ENCODE measurements at places on chromosomes 1 and 21.

DNA sequence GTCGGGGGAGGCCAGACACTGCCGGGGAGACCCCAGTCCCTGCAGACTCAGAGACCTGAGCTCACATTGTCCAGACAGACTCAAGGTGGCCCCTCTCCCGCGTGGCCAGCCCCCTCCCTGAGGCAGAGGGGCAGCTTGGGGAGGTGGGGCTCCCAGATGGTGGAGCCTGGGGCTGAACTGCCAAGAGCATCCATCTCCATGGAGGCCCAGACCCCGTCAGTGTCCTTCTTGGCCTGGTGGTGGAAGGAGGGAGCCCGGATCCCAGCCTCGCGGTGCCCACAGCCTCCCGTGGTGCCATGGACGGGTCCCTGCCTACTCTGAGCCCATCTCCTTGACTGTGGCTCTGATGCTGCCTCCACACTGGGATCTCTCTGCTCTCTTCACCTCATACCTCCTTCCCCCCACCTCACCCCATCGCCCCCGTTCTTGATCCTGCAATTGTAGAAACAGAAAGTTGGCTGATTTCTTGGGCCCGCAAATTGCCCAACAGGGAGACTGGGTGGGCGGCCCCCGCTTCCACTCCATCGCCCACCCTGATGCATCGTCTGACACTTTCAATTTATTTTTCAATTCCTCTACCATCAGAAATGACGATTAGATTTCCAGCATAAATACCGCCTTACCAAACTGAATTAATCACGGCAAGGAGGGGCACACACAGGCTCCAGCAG, 348.9 kb downstream of the MATN1 start:
- no peak for DNase-seq

GRCh38 chr1:173863224-173864161, 4.3 kb downstream of the GAS5 start:
- DNase-seq, result no peak

GRCh38 chr1:151491641-151492040, 19.5 kb upstream of the CGN start:
- no peak for DNase-seq

- no peak for DNase-seq
These were observed 29.0 kb downstream of the DHCR24 start for GRCh38 chr1:54857746-54858561.

GRCh38 chr1:4301007-4301406, 353.4 kb upstream of the AJAP1 start:
- no peak for DNase-seq

DNA sequence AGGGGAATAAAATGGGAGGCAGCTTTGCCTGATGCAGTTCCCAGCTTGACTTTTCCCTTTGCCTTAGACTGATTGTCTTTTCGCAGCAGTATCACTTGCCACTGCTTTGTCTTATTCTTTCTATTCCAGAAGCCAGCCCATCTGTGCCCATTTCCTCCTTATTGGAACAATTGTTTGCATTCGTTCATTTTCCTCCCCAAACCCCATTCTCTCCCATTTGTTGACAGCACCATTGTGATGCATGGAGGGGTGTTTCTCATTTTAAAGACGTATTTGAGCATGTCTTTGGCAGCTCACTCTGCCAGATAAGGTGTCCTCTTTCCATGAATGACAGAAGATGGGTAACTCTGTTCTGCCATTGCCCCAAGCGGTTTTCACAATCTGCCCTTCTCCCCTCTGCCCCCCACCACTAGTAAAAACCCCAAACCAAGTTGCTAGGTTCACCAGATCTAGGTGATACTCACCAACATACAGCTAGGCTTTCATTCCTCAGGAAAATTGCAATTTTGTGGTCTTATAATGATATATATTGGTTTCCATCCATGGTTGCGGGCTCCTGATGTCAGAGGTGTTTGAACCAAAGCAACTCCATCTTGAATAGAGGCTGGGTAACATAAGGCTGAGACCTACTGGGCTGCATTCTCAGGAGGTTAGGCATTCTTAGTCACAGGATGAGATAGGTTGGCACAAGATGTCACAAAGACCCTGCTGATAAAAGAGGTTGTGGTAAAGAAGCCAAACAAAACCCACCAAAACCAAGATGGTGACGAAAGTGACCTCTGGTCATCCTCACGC, 30.8 kb downstream of the SERBP1 start:
- DNase-seq, result no peak

GRCh38 chr1:76021846-76022245, 52.7 kb upstream of the ST6GALNAC3 start:
- no peak for DNase-seq

Data from cortex of kidney (tissue), 1 donor.